ENCODE measurements at places on chromosomes 5 and 9.
A peak's percentile ranks its signal among the peaks of the same experiment; 100 is the strongest.

DNA sequence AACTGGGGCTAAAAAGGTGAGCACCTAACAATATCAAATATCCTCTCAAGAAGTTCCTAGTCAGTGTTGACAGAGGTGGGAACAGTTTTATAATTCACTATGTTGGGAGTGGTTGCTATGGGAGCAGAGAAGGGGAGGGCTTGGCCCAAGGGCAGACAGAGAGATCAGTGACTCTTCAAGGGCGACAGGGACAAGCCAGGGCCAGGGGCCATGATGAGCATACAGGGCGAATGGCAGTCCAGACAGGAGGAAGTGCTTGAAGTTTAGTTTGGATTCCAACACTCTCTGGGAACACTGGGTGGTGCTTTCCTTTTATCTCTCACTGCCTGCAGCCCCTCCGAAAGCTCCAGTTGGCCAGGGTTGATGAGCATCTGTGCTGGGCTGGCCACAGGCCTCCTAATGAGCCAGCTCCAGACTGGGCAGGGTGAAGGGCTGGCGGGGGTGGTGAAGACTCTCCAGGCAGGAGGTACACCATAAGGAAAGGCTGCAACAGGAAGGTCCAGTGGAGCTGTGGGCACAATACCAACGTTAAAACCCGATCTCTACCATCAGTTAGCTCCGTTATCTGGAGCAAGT lies 111.3 kb downstream of the TMEM174 start:
- no peak for DNase-seq

DNA sequence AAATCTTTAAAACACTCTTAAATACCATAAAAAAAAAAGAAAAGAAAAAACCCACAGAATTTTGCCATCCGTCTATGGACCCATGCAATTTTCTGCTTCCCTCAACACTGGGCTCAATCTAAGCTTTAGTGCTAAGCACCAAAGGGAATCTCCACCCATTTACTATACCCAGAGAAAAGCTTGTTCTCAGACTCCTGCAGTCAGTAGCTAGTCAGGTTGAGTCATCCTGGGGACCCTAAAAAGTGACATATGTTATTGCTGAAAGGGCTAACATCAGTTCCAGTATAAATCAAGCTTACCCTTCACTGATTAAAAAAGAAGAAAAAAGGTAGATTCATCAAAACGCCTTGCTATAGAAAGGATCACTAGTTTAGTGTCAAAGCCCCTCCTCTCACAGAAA lies 177.6 kb downstream of the MUSK start:
- no peak for DNase-seq

DNA sequence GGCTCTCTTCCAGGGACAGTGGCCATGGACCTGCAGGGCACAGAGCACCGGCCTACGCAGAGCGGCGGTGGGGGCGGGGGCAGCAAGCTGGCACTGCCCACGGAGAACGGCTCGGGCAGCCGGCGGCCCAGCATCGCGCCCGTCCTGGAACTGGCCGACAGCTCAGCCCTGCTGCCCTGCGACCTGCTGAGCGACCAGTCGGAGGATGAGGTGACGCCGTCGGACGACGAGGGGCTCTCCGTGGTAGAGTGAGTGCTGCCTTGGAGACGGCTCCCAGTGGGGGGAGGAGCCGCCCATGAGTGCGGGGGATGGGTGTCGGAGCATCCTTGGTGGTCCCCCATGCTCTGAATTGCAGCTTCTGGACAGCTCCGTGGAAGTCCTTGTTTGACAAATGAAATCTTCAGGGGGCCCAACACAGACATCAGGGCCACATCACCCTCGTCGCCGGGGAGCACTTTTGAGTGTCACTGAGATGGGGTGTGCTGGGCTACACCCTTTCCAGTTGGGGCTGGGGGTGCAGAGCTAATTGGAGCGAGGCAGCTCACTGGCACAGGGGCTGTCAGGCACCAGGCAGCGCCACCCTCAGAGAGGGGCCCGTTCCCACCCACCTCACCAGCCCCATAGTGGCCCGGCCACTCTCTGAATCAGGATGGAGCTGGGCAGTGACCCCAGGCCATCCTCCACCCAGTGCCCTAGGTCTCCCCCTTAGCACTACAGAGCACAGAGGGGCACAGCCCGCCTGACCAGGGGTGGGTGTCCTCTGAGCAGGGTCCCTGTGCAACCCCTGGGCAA lies 70.9 kb downstream of the KCNT1 start:
- DNase-seq: no peak

- DNase-seq: no peak
These were observed 369.2 kb downstream of the TLE4 start for GRCh38 chr9:79940919-79941318.

- no peak for DNase-seq
These were observed 173.9 kb downstream of the GNAQ start for GRCh38 chr9:77857513-77858259.

- DNase-seq: no peak
These were observed 184.8 kb downstream of the KIAA0825 start for GRCh38 chr5:94433397-94434163.

DNA sequence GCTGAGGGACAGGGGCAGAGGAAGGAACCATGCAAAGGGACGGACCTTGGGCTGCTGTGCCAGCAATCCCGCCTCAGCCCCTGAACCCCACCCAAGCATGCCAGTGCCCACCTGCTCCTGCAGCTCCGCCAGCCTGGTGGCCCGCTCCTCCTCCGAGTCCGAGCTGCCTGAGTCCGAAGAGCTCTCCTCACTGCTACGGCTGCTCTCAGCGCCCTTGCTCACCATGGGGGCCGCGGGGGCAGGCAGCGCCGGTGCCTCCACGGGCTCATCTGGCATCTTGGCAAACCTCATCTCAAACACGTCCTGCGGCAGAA lies 16.3 kb downstream of the BRD3OS start:
- DNase-seq: no peak

- DNase-seq: no peak
These were observed 26.4 kb upstream of the NSMF start for GRCh38 chr9:137485343-137486140.

GRCh38 chr5:146248561-146248960 lies 45.2 kb downstream of the RBM27 start:
- no peak for DNase-seq

- DNase-seq: peak; percentile 74
These were observed 5.5 kb upstream of the CDHR2 start for GRCh38 chr5:176543428-176544182.

DNA sequence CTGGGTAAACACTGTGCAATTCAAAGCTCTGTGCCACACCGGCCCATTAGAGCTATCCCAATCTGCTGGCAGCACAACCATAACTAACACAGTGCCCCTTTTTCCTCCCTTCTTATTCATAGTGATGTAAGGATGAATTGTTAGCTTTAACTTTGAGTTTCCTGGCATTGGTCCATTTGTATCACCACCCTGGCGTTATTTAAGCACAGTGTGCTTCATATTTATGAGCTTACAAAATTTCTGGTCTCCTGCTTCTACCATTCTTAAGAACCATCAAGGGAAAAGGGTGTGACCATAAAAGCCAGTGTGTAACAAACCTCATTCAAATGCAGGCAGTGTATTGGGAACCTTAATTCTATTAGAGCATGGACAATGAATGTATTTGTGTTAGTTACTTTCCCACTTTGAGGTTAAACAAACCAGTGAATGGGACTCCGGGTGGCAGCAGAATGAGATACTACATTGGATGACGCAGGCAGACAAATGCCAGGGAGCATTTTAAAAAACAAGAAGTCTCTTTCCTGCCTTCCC lies 222.6 kb downstream of the TMEM161B start:
- DNase-seq: no peak

DNA sequence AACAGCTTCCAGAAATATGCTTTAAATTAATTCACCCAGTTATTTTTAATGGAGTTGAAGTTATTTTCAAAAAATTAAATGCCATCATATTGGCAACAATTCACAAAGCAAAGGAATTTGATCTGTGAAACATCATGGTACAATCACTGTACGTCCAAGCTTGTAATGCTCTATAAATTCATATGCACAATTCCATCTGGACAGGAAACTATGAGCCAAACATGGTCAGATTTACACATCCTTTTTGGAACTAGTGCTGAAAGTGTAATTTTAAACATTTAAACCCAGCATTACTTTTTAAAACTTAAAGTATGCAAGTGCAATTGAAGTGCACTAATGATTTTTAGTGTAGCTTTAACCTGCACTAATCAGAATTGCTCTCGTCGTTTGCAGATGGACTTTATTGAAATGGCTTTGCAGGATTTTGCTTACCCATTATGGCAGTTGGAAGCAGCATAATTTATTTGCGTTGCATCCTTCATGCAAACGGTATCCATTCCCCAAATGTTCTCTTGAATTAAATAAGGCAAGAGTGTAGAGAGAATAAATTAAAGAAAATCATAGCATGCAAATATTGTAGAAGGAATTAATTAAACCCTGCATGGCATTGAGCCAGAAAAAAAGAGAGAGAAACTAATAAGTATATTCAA lies 21.0 kb upstream of the OR13F1 start:
- no peak for DNase-seq

- DNase-seq: no peak
These were observed 79.0 kb downstream of the SYK start for GRCh38 chr9:90880669-90881068.

DNA sequence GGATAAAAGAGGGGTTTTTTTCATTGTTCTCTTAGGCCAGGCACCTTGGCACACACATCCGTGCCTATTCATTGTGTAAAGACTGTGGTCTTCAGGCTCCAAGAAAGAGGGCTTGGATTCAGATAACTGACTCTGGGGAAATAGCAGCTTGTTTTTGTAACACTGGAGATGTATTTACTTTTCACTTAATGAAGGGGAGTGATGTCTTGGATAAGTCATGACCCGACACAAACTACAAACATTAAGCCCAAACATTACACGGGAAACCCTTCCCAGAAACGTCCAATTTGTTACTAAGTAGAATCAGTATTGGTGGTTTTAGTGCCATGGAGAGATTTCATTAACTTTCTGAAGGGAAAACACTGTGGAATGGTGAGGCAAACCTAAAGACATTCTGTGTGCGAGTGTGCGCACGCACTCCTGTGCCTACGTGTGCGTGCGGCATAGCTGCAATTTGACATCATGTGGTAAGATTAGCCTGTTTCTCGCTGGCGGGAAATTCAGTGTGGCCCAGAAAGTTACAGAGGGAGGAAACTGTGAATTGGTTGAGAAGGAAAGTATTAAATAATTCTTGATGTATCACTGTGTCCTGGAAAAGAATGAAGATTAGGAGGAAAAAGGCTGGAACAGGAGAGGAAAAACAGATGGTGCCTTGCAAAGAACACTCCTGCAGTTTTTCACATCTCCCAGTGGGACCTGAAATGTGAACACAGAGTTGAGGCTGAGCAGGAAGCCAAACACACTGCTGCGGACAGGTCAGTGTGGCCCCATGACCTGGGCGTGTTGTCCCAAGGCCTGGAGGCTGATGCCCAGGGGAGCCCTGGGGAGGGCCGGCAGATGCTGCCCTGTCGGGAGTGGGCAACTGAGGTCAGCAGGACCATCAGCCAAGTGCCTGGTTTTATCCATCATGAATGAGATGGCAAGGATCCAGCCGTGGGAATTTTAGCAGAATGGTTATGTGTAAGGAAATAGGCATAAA lies 108.5 kb downstream of the GAS1 start:
- no peak for DNase-seq

- DNase-seq: no peak
These were observed 315.5 kb downstream of the SEMA5A start for GRCh38 chr5:9230355-9230754.

- no peak for DNase-seq
These were observed 37.1 kb downstream of the FAM163B start for GRCh38 chr9:133571896-133572595.

- no peak for DNase-seq
These were observed 5.2 kb downstream of the ATPSCKMT start for GRCh38 chr5:10244342-10244944.

GRCh38 chr5:99814321-99815063 lies 720.7 kb upstream of the FAM174A start:
- DNase-seq: no peak

- no peak for DNase-seq
These were observed 3.6 kb upstream of the SPATA31E1 start for GRCh38 chr9:87878989-87879511.

DNA sequence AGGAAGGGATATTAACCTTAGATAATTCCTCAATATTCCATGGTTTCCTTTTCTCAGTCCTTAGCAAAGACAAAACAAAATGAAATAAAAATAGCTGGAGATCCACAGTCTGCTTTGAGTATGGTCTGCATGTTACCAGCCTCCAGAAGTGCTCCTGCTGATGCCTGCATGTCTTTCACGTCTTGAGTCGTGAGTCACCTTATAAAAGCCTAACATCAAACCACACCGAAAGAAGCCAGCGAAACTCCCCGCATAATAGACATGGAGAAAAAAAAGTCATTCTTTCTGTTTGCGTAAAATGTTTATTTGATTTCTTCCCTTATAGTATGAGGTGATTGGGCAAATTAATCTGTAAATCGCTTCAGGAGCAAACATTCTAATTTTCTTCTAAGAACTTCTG lies 380.5 kb downstream of the SLCO4C1 start:
- DNase-seq: no peak

GRCh38 chr9:109335121-109335520 lies 14.3 kb upstream of the EPB41L4B start:
- no peak for DNase-seq

- DNase-seq: no peak
These were observed 40.2 kb upstream of the ROPN1L start for GRCh38 chr5:10401498-10401897.

DNA sequence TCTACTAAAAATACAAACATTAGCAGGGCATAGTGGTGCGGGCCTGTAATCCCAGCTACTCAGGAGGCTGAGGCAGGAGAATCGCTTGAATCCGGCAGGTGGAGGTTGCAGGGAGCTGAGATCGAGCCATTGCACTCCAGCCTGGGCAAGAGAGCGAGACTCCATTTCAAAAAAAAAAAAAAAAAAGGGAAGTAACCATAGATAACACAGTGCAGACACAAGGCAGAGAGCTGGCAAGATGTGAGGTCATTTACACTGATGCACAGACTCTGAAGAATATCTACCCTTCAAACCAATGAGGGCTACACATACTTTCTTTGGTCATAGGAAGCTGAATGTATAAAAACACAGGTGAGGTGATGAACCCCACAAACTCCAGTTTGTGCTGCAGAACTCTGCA lies 131.9 kb downstream of the DCP2 start:
- DNase-seq: no peak

- no peak for DNase-seq
These were observed 99.3 kb upstream of the LRRTM2 start for GRCh38 chr5:138974227-138975063.

GRCh38 chr5:170306381-170306831 lies 8.8 kb upstream of the LCP2 start:
- DNase-seq: no peak

DNA sequence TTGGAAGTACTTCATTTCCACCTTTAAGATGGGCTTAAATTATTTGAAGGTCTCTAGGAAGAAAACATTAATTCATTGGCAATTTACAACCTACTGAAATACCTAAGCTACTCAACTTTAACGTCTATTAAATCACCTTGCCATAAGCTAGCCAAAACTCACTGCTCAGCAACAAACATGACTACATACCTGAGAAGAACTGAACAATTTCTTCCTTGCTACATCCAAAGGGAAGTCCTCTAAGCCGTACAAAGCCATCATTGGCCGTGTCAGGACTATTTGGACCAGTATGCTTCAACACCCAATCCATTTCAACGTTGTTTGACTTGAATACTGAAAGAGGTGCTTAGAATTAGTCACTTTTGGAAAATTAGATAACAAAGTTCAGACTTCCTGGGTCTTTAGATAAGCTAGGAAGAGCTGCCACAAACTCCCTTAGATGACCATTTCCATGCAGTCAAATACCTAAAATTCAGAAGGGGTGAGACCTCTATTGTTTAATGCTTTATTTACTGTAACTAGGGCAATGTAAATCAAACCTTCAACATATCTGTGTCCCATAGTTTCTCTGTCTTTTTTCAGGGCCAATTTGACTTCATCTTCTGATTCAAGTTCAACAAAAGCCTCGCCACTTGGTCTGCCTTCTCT lies 2.6 kb downstream of the HNRNPH1 start:
- DNase-seq: no peak
